ENCODE measurements at places on chromosomes 6 and 20. TPM values are rescaled to one million over a fixed set of nuclear protein-coding genes. Genes with fewer than 3 reads are reported as not detected.

SAMD5 gene
- 0.11 TPM for total RNA-seq

ZKSCAN3 gene
- 0.88 TPM for total RNA-seq

MICB gene
- total RNA-seq = 7.0 TPM

OPN5 gene
- total RNA-seq = not detected

TNFRSF6B gene
- total RNA-seq = 7.2 TPM

All from A375 (cell line).